ENCODE measurements at places on chromosomes 13 and 19.

- DNase-seq, result no peak
Observed at GRCh38 chr13:98428256-98428966, 148.5 kb downstream of the STK24 start.

GRCh38 chr13:42740753-42741152 lies 40.6 kb upstream of the FAM216B start:
- no peak for DNase-seq

- no peak for DNase-seq
Observed at GRCh38 chr13:21938168-21938567, 267.3 kb downstream of the FGF9 start.

DNA sequence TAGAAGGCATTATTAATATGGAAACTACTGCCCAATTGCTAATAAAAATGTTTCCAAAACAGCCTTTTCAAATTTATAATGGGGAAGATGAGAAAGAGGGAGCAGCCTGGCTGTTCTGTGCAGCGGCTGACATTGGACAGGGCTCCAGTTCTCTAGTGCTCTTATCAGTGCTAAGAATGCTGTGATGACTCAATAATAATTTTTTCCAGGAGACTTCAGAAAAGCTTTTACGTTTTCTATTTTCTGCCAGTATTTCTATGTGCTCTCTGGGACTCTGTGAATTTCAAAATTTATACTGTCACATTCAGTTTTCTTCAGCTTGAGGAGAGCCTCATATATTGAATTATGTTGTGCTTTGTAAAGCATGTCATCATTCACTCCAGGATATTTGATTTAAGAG lies 209.6 kb downstream of the VWA8 start:
- no peak for DNase-seq

- DNase-seq, result no peak
Observed at GRCh38 chr19:24078680-24079079, 8.3 kb upstream of the ZNF254 start.
